ENCODE measurements at places on chromosomes 11 and 22.

DNA sequence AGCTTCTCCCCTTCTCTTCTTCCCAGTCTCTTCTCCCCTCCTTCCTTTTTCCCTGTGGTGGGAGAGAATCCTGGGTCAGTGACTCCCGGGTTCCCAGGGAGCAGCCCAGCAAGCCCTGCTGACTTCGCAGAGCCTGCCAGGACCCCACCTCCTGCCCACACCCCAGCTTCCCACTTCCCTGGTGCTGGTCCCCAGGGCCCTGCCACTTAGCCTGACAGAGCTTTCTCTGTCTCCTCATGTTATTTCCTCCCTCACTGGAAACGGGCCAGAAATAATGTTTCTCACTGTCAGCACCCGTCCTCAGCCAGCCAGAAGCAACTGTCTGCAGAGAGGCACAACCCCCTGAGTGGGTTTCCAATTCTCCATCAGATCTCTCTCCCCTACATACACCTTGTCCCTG is 27.1 kb downstream of the C11orf96 start:
- DNase-seq = no peak

DNA sequence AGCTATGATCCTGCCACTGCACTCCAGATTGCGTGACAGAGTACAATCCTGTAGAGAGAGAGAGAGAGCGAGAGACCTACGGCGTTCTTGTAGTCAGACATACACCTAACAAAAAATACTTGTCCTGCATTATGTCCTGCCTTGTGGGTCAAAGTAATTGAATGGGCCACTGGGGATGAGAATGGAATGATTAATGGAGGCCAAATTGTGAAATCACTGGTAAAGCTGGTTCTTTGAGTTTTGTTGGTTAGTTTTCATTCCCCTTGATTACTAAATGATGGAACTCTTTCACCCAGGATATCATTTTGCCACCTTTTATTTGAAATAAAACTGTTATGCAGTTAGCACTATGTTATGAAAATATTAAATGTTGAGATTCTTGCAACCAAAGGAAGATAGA is 18.7 kb downstream of the GAS2 start:
- no peak for DNase-seq

DNA sequence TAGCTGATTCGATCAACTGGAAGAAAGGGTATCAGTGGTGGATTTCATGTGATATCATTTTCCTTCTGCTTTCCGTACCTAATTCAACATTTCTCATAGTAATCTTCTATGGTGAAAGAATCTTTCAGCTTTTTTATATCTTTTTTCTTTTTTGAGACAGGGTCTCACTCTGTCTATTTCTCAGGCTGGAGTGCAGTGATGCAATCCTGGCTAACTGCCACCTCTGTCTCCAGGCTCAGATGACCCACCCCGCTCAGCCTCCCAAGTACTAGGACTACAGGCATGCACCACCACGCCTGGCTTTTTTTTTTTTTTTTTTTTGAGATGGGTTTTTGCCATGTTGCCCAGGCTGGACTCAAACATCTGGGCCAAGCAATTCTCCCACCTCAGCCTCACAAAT is 18.6 kb upstream of the CHORDC1 start:
- DNase-seq = no peak

GRCh38 chr11:8757533-8757932 is 74.9 kb downstream of the RPL27A start:
- DNase-seq = no peak

- no peak for DNase-seq
These were observed 606.6 kb downstream of the TBC1D22A start for GRCh38 chr22:47369020-47369419.

DNA sequence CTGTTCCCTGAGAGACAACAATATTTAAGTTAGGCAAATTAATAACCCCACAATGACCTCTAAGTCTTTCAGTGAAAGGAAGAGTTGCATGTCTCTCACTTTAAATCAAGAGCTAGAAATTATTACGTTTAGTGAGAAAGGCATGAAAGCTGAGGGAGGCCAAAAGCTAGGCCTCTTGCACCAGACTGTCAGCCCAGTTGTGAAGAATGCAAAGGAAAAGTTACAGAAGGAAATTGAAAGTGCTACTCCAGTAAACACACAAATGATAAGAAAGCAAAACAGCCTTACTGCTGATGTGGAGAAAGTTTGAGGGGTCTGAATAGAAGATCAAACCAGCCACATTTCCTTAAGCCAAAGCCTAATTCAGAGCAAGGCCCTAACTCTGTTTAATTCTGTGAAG is 45.0 kb downstream of the BBOX1 start:
- no peak for DNase-seq

DNA sequence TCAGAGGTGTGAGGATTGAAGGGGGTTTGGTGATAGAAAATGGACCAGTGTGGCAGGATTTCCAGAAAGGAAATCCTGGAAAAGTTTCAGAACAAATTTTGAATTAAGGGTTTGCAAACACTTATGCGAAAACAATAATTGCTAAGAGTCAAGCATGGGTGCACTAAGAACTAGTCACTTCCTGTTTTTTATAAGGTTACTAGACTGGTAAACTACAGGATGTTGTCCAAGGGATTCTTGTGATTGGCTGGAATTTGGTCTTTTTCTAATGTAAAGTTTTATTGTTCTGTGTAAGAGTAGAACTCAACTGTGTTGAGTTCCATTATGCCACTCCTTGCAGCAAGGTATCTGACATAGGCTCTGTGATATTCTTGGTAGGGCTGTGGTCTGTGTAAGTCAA is 54.1 kb downstream of the LIF start:
- DNase-seq = no peak

DNA sequence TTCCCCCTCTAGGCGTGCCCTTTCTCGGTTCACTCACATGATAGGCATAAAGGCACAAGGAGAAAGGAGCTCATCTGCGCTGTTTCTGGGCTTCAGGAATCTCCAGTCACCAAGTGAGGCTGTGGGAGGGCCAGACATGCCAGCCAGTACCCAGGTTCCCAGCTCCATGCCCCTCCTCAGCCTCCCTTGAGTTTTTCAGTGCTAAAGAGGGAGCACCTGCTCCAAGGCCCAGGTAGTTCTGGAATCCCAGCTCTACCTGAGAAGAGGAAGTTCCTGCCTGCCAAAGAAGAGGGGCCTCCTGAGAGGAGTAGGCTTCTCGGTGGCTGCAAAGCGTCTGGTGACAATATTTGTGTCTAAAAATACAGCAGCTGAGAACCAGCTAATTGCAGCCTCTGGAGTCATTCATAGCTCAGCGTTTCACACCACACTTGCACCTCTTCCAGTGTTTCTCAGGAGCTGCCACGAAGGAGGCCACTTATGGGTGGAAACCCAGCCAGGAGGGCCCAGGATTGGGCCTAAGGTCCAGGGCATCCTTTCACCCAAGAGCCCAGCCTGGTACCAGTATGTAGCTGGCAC is 197.4 kb downstream of the TRIM29 start:
- no peak for DNase-seq

GRCh38 chr11:117610901-117611300 is 186.1 kb downstream of the DSCAML1 start:
- no peak for DNase-seq

GRCh38 chr22:46742576-46743221 is 4.6 kb upstream of the CERK start:
- DNase-seq = no peak

DNA sequence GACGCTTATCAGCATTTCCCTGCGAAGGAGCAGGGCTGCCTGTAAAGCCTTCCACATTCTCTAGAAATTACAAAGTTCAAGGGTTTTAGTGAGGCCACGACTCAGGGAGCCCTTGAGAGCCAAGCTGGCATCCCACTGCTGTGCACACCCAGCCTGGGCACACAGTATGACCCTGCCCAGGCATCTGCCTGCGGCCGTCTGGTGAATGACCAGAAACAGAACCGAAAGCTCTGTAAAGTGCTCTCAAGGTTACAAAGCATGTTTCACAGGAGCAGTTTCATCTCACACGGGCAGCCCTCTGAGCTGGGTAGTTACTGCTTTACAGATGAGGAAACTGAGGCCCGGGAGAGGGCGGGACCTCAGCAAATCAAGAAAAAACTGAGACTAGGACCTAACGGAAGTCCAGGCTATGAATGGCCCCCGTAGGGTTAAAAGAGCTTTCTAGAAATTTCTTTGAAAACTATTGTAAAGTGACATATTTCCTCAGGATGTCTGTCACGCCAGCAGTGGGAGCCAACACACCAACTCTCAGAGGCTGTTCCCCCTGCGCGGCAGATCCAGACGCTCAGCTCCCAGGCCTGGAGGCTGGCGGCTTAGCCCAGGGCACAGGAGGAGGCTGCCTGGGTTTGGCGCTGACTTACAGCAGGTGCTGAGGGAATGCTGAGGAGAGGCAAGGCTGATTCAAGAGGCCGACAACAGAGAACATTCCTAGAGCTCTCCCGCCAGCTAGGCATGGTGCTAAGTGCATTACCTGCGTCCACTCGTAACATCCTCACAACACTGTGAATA is 7.7 kb upstream of the TCF20 start:
- DNase-seq = no peak

GRCh38 chr11:77406396-77406795 is 67.5 kb downstream of the PAK1 start:
- DNase-seq = no peak

DNA sequence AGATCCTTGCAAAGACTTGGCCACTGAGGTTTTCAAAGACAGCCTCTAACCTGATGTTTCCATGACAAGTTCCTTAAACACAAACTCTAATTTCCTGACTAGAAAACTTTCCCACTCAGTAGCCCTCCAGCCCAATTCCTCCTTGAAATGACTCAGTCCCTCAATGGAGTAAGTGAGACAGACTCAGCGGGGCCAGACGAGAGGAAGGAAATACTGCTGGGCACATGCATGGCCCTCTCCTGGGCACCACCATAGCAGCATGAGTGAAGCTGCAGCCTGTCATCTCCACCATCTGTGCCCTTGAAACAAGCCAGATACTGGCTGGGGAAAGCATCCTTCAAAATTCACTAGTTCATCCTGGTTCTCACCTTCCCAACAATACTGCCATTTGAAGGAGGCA is 76.2 kb upstream of the GDPD4 start:
- no peak for DNase-seq

DNA sequence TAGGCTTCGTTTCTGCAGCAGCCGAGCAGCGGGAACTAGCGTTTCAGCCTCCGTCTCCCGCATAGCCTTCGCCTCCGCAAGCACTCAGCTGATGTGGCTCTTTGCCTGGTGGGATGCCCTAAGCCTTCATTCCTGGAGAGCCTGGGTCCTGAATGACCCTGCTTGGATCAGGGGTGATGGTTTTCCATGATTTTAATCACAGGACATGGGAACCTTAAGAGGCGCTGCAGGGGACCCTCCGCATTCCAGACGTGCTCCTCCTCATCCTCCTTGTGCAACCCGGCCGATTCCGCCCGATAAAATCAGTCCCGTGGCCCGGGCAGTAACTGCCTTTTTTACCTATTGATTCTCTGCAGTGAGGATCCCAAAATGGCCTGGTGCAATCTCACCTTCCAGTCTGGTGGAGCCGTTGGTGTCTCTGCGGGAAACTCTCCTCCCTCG is 8.2 kb downstream of the C11orf21 start:
- no peak for DNase-seq

DNA sequence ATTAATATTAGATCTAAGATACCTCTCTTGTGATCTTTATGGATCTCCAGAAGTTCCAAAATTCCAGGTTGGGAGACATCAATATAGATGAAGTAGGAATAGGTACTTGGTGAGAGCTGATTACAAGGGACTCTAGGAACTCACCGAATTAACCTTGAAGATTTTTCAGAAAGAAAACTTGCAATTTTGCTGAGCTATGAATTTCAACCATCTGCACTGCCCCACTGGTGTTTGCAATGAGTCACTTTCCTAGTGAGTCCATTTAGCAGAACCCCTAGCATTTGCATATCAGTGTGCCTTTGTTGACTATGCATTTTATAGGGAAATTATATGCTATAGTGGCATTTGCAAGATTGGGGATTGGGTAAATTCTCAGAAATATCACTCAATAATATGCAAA is 122.0 kb downstream of the CTNND1 start:
- DNase-seq = no peak

DNA sequence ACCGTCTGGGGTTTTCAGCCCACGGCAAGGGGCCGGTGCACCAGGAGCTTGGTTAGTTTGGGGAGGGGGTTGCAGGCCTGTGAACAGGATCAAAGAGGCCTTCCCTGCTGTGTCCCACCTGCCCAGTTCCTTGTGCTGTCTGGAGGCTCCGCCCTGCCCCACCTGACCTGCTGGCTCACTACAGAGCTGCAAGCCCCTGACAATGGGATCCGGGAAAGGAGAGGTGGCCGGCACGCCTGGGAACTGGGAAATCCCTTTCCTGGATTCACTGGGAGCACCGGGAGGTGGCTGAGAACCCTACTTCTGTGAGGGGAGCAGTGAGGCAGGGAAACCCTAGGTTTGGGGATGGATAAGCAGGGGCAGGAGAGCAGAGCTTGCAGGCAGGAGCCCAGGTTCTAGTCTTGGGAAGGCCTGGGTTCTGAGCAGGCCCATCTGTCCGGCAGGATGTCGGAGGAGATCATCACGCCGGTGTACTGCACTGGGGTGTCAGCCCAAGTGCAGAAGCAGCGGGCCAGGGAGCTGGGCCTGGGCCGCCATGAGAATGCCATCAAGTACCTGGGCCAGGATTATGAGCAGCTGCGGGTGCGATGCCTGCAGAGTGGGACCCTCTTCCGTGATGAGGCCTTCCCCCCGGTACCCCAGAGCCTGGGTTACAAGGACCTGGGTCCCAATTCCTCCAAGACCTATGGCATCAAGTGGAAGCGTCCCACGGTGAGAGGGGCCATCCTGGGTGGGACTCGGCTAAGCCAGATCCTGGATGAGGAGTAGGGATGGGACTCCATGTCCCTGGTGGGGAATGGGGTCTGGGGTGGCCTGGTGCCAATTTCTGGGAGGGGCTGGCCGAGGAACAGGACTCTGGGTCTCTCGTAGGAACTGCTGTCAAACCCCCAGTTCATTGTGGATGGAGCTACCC is 786 bp downstream of the CAPN1 start:
- no peak for DNase-seq

GRCh38 chr11:92380882-92381281 is 156.3 kb downstream of the FAT3 start:
- DNase-seq = no peak

DNA sequence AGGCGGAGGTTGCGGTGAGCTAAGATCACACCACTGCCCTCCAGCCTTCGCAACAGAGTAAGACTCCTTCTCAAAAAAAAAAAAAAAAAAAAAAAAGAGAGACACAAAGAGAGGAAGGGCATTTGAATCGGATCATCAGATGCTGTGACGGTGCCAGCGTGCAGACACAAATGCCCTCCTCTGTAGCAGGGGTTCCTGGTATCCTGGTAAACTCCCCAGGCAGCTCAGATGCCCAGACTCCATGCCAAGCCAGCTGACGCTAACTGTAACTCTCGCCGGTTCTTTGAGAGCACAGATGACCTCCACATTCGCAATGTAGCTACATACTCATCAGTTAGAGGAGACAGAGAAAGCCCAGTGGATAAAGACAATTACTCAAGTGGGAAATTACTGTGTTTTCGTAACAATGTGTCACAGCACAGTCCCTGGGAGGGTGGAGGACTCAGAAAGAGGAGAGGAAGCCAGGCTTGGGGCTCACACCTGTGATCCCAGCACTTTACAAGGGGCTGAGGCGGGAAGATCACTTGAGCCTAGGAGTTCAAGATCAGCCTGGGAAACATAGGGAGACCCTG is 153.1 kb downstream of the BRD1 start:
- no peak for DNase-seq

GRCh38 chr11:106415510-106415909 is 338.0 kb downstream of the AASDHPPT start:
- DNase-seq = no peak

- DNase-seq = no peak
These were observed 5.1 kb downstream of the DGCR2 start for GRCh38 chr22:19117111-19117512.
